Left renal pelvis (tissue), 4 donors: ENCODE measurements at places on chromosomes 7 and 10. TPM values are rescaled to one million over a fixed set of nuclear protein-coding genes. Genes with fewer than 3 reads are reported as not detected.

DNA sequence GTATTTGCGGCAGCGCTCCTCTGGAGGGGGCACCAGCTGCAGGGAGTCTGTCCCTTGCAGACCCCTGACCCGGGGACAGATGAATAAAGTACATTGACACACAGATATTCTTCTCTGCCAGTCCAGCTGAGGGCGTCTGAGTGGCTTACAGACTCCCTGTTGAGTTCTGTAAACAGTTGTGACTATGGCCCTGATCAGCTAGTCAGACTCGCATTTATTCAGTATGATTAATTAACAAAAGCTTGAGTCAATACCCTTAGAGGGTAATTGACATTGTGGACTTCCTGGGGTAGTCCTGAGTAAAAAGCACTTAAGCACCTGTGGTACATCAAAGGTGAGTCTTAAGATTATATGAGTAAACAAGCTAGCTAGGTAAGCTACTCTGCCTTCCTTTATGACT, 21.0 kb downstream of the ANKRD30A start:
- DNase-seq = no peak

- no peak for DNase-seq
These were observed 128.6 kb downstream of the CCNY start for GRCh38 chr10:35464825-35465456.

DNA sequence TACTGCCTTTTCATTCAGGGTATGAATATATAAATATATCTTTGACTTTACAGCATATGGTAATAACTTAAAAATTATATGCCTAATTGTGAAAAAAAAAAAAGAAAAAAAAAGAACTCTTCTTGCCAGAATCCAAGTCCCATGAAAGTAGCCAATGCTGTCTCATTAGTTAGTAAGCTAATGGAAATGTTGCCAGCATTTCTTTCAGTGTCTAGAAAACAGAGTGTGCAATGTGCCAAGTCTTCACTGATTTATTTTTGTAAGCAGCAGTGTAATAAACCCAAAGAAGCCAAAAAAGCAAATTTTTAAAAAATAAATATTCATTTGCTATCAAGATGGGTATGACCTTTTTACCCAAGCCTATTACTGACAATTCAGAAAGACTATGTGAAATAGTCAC, 31.1 kb upstream of the LRRN3 start:
- no peak for DNase-seq

Gene CUBN
- 248 TPM for polyA plus RNA-seq

Gene SPDYE9
- polyA plus RNA-seq = 0.32 TPM

- DNase-seq = no peak
These were observed 68.9 kb downstream of the CDK6 start for GRCh38 chr7:92767437-92767836.

Gene MARVELD1
- polyA plus RNA-seq = 121 TPM

GRCh38 chr10:58512491-58513187, at the start of gene BICC1:
Gene BICC1, plus strand, starts transcription at chr10:58512872. Its CDS starts 272 bp downstream, at chr10:58513144.
- no peak for DNase-seq

DNA sequence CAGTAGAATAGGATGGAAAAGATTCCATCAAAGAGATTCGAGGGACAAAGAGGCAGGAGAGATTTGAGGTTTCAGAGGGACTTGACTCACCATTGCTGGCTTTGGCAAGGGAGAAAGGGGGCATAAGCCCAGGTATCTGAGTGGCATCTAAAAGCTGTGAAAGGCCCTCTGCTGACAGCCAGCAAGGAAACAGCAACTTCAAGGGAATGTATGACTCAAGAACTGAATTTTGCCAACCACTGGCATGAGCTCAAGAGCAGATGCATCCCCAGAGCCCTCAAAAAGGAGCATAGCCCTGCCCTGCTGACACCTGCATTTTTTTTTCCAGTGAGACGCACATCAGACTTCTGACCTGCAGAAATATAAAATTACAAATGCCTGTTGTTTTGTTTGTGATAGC, 19.6 kb upstream of the ADAM12 start:
- DNase-seq = no peak

DNA sequence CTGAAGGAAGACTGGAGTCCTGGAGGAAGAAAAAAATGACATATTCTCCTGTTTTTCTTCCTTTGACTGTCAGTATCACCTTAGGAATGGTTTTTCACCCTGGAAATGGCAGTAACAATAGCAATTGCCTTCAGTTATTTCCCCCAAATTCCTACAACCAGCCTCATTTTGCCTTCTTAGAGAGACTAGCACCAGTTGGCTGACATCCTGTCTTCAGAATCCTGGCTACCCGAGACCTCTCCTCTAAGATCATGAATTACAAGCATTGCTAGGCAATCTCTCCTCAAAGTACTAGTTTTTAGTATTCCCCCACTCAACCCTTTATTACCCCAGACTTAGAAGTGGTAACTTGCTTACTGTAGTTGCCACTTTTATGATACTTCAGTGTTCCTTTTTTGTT, 53.4 kb downstream of the TAS2R16 start:
- DNase-seq = no peak

Gene VENTX
- polyA plus RNA-seq = 0.34 TPM

GRCh38 chr10:48765527-48765926, 80.9 kb downstream of the WDFY4 start:
- DNase-seq = no peak

DNA sequence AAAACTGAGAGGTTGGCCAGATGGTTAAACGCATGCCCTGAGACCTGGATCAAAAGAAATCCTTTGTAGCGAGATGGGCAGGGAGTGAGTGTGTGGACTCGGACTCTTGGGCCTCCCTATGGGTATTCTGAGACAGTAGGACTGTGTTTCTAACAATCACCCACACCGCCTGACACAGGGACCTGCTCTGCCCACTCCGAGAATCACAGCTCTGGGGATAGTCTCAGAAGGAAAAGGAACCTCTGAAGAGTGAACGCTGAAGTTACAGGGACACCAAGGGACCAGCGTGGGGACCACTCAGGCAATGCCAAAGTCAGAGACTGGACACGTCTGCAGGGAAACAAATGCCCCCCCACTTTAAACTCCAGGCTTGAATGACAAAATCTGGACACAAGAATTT, 242.1 kb upstream of the TCERG1L start:
- DNase-seq = no peak

Gene MKI67
- 51.6 TPM for polyA plus RNA-seq

- no peak for DNase-seq
These were observed 81.6 kb downstream of the SAMD9 start for GRCh38 chr7:93036149-93036640.

DNA sequence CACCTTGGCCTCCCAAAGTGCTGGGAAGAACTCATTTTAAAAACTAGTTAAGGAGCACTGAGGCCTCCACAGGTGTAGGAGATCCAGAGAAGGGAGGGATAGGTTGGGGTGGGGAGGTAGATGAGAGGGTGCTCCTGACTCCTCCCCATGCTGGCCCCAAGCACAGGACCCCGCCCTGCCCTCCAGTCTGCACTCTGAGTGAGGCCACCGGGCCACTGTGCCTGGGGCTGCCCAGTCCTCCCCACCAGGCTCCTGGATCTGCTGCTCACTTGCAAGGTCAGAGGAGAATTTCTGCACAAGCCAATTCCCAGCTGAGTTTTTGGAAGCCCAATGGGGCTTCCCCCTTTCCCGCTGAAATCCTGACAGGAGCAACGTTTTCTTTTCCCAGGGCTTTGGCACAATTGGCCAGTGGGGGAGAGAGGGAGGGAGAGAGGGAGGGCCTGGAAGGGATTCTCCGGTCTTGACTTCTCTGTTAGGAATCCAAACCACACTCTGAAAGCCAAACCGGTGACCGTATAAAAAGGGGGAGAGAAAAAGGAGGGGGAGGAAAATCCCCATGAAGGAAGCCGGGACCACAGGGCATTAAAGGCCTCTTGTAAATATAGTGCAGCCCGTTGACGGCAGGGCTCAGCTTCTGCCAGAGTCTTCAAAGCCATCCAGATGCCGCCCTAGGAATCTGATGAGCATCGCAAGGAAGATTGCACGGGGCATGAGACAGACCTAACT, 116.2 kb downstream of the SH3PXD2A start:
- no peak for DNase-seq
